Activated CD4-positive, alpha-beta T cell treated with anti-CD3 and anti-CD28 coated beads, Interleukin-2, amount 50 U/mL, for 16 hours (primary cell): ENCODE measurements at places on chromosomes 3 and 15.

- DNase-seq = peak; percentile 89
Measured at GRCh38 chr15:45637552-45638033, 2.8 kb downstream of the SQOR start.

DNA sequence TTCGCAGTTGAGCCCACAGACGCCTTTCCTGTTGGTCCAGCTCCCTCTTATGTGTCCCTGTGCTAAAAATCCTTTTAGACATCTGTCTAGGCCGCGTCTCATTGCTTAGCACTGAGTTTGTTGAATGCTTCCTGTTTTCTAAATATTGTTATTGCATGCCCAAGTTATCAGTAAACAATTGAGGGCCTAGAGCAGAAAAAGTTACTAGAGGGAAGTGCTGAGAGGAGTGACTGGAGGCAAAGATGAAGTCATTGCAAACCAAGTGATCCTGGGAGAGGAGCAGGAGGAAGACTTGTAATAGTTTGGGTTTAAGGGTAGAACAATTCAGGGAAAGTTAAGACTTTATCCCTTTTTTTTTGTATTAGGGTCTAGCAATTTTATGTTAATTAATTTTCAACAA, 88.1 kb downstream of the DCUN1D1 start:
- DNase-seq = no peak

- no peak for DNase-seq
Measured at GRCh38 chr3:40745381-40746106, 220.8 kb downstream of the ZNF621 start.

DNA sequence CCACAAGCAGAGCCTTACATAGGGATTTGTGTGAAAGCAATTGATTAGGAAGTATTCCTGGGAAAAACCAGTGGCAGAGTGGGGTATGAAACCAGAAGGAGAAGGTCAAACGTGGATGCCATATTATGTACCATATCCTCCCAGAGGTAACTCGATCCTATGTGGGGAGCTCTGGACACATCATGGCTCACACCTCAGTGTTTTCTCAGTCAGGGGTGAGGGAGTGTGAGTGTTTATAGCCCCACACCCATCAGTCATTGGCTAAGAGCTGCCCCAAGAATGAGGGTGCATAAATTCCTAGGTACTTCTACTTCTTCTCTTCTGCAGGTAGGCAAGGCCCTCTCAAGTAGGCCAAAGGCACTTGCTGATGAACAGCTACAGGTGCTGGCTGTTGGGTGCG, 28.2 kb upstream of the PDZRN3 start:
- DNase-seq = no peak

DNA sequence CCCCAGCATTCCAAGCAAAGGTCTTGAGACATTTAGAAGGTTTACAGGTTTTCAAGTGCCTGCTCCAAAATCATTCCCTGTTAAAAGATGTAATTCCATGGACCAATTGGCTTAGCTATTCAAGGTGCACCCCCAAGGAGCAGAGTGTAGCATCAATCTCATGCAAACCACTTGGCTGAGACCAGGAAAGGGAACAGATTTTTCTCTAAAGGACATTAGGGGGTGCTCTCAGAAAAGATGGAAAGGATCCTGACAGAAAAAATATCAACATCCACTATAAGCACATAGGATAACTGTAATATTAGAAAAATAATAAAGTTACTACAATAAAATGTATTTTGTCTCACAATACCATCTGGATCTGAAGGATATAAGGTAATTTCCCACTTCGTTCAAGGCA, 328.0 kb upstream of the CDIN1 start:
- no peak for DNase-seq
